ENCODE measurements at places on chromosomes 6 and 20. TPM values are rescaled to one million over a fixed set of nuclear protein-coding genes. Genes with fewer than 3 reads are reported as not detected.

Gene NAA20
- 40.6 TPM for total RNA-seq

DNA sequence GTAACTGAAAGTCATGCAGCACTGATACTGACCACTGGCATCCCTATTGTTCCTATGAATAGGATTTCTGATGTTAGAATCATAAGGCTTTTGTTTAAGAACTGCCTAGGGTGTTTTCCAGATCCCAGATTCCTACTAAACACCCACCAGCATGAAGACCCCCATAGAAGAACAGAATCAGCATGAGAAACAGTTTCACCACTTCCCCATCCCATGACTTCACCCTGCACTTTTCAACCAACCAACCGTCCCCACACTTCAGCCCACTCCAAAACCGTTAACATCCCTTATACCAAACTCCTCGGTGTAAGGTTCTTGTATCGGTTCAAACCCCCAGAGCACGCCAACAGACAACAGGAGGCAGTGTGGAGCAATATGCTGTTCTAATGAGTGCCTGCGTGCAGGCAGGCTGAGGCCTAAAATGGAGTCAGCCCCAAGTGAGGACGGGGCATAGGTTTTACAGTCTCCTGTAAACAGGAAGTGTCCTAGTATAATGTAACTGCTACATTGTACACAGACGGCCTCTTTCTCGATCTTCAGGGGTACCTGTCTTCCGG, 11.4 kb upstream of the SSTR4 start:
- no peak for DNase-seq

DNA sequence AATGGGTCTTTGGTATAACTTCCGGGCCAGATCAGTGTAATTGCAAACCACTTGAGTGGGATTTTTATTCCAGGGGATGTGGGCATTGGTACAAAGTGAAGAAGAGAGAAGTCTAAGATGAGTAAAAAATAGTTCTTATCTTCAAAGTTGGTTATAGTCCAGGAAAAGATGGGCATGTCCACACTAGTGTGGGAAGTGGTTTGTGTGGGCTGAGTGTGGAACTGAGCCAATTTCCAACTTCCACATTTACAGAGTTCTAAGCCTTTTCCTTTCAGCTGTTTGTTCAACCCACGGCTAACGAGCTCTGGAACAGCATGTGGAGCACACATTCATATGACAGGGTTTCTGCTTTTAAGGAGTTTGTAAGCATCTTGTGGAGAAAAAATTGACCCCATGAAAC, 72.3 kb upstream of the IFNGR1 start:
- no peak for DNase-seq

DNA sequence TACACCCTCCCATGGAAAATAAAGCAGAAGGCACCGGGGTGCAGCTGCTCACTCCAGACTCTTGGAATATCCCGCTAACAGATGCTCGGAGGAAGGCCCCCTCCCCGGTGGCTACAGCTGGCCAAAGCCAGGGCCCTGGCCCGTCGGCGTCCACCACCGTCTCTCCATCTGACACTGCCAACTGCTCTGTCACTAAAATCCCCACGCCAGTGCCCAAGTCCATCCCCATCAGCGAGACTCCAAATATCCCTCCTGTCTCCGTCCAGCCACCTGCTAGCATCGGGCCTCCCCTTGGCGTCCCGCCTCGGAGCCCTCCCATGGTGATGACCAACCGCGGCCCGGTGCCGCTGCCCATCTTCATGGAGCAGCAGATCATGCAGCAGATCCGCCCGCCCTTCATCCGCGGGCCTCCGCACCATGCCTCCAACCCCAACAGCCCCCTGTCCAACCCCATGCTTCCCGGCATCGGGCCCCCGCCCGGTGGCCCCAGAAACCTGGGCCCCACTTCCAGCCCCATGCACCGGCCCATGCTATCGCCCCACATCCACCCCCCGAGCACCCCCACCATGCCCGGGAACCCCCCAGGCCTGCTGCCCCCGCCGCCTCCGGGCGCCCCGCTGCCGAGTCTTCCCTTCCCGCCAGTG, 143.9 kb downstream of the SOBP start:
- no peak for DNase-seq

GRCh38 chr6:150720774-150721233, 121.1 kb downstream of the PLEKHG1 start:
- DNase-seq = no peak

Measured in cardiac muscle cell (in vitro differentiated cells and primary cell).